Mesenchymal stem cell (in vitro differentiated cells and primary cell): ENCODE measurements at places on chromosomes 6 and 20.
A peak's percentile ranks its signal among the peaks of the same experiment; 100 is the strongest.

GRCh38 chr6:154122195-154122925 lies 83.3 kb downstream of the OPRM1 start:
- no peak overlapping the region for H3K27ac ChIP-seq
- DNase-seq = no peak
- H3K4me3 ChIP-seq = no peak overlapping the region
- H3K4me1 ChIP-seq = no peaks in the 10 kb centered on the region
- no peaks in the 10 kb centered on the region for H3K36me3 ChIP-seq
- H3K27me3 ChIP-seq = peaks cover 8% of the 10 kb centered on the region

- no peak overlapping the region for H3K4me3 ChIP-seq
- no peak overlapping the region for H3K27ac ChIP-seq
- H3K27me3 ChIP-seq = no peaks in the 10 kb centered on the region
These were observed 306.3 kb downstream of the PHF3 start for GRCh38 chr6:63941747-63942470.

GRCh38 chr6:27518881-27519795 lies 46.2 kb upstream of the ZNF184 start:
- DNase-seq = peak; percentile 93
- no peaks in the 10 kb centered on the region for H3K36me3 ChIP-seq
- peaks cover 36% of the 10 kb centered on the region for H3K27me3 ChIP-seq

DNA sequence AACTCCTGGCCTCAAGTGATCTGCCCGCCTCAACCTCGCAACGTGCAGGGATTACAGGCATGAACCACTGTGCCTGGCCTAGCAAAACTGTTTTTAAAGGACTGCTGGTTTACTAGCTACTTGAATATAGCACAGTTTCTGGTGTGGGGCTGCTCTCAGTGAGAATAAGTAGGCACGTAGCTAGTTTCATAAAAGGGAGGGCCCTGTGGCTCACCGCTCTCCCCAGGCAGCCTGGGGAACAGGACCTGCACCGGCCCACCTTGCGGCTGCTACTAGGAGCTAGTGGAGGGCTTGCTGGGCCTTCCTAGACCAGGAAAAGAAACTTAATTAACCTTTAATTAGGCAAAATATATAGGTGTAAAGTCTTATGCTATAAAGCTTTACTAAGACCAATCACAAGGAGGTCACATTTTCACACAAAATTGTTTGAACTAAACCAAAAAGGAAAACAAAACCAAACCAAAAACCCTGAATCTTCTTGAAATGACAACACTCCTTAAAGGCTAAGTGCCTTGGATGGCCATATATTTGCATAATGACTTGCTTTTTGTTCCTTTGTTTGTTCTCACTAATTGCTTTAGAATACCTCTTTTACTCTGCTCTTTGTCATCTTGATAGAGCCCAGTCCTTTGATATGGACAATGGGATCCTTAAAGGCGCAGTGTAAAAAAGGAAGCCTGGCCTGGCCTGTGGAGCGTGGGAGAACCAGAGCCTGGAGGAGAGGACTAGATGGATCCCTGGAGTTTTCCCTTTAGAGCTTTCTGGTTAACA lies 69.5 kb upstream of the SAMD5 start:
- H3K27ac ChIP-seq = no peak overlapping the region
- no peak overlapping the region for H3K4me3 ChIP-seq
- no peaks in the 10 kb centered on the region for H3K36me3 ChIP-seq
- no peaks in the 10 kb centered on the region for H3K27me3 ChIP-seq
- no peaks in the 10 kb centered on the region for H3K4me1 ChIP-seq

DNA sequence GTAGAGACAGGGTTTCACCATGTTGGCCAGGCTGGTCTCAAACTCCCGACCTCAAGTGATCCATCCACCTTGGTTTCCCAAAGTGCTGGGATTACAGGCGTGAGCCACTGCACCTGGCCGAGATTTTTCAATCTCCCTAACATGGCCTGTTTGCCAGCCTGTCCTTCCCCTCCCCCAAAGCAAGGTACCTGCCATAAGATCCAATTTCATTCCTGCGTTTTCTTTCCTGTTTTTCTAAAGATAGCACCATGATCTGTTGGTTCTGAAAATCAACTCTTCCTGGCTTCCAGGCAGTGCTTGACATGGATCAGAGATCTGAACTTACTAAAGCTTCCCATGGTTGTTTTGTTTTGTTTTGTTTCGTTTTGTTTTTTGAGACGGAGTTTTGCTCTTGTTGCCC lies 7.5 kb downstream of the MGME1 start:
- H3K36me3 ChIP-seq = peaks cover 36% of the 10 kb centered on the region
- no peak overlapping the region for H3K27ac ChIP-seq
- no peaks in the 10 kb centered on the region for H3K27me3 ChIP-seq
- no peak for DNase-seq

GRCh38 chr6:150900049-150900448 lies 34.5 kb downstream of the MTHFD1L start:
- DNase-seq = no peak
- peaks cover 16% of the 10 kb centered on the region for H3K4me1 ChIP-seq
- H3K27ac ChIP-seq = no peak overlapping the region

DNA sequence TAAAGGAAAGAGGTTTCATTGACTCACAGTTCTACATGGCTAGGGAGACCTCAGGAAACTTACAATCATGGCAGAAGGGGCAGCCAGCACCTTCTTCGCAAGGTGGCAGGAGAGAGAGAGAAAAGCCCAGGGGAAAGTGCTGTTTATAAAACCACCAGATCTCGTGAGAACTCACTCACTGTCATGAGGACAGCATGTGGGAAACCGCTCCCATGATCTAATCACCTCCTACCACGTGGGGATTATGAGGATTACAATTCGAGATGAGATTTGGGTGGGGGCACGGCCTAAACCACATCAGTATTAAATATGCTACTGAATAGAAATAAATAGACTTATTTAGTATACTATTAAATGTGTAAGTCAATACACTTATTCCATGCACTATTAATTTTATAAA lies 70.6 kb upstream of the TCF21 start:
- H3K4me1 ChIP-seq = peaks cover 2% of the 10 kb centered on the region
- no peak overlapping the region for H3K4me3 ChIP-seq
- H3K27ac ChIP-seq = no peak overlapping the region
- no peaks in the 10 kb centered on the region for H3K27me3 ChIP-seq
- no peaks in the 10 kb centered on the region for H3K36me3 ChIP-seq

GRCh38 chr20:60473211-60473610 lies 515.0 kb downstream of the CDH26 start:
- H3K27me3 ChIP-seq = no peaks in the 10 kb centered on the region
- no peak overlapping the region for H3K4me3 ChIP-seq
- H3K36me3 ChIP-seq = no peaks in the 10 kb centered on the region
- no peak overlapping the region for H3K27ac ChIP-seq

- H3K27ac ChIP-seq = no peak overlapping the region
- H3K36me3 ChIP-seq = no peaks in the 10 kb centered on the region
- H3K4me3 ChIP-seq = no peak overlapping the region
- no peaks in the 10 kb centered on the region for H3K27me3 ChIP-seq
- DNase-seq = no peak
- H3K4me1 ChIP-seq = no peaks in the 10 kb centered on the region
These were observed 70.6 kb upstream of the DEFB112 start for GRCh38 chr6:50120300-50120699.

DNA sequence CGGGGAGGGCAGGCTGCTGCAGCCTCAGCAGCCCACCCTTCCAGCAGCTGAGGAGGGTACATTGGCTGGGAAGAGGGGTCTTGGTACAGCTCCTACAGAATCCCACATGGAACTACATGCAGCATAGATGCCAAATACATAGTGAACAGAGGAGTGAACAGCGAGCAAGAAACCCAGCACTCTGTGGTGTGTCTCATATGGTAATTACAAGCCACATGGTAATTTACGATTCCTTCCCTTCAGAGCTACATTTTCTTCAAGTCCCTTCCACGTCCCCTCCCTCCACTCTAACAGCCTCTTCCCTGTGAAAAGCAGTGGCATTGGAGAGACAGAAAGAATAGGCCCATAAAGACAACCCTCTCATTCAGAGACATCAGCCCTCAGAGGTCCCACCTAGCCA lies 167.7 kb downstream of the SYNDIG1 start:
- no peak overlapping the region for H3K4me3 ChIP-seq
- H3K27ac ChIP-seq = no peak overlapping the region
- H3K36me3 ChIP-seq = no peaks in the 10 kb centered on the region
- peaks cover 27% of the 10 kb centered on the region for H3K4me1 ChIP-seq
- DNase-seq = no peak

- H3K4me1 ChIP-seq = peaks cover 28% of the 10 kb centered on the region
- H3K4me3 ChIP-seq = no peak within 1 kb of the TSS
- peak; percentile 25 for DNase-seq
- no peak within 1 kb of the TSS for H3K27ac ChIP-seq
These were observed at the start of gene HRH3 for GRCh38 chr20:62219992-62220665. Gene HRH3 (minus strand): TSS chr20:62220278. CDS start chr20:62219970, 308 bp downstream.
